ENCODE measurements at places on chromosomes 4 and X. TPM values are rescaled to one million over a fixed set of nuclear protein-coding genes. Genes with fewer than 3 reads are reported as not detected.

TECRL gene
- total RNA-seq: not detected

MID1 gene
- 32.5 TPM for total RNA-seq

DDX53 gene
- total RNA-seq: not detected

TMEM35A gene
- 5.8 TPM for total RNA-seq

DNA sequence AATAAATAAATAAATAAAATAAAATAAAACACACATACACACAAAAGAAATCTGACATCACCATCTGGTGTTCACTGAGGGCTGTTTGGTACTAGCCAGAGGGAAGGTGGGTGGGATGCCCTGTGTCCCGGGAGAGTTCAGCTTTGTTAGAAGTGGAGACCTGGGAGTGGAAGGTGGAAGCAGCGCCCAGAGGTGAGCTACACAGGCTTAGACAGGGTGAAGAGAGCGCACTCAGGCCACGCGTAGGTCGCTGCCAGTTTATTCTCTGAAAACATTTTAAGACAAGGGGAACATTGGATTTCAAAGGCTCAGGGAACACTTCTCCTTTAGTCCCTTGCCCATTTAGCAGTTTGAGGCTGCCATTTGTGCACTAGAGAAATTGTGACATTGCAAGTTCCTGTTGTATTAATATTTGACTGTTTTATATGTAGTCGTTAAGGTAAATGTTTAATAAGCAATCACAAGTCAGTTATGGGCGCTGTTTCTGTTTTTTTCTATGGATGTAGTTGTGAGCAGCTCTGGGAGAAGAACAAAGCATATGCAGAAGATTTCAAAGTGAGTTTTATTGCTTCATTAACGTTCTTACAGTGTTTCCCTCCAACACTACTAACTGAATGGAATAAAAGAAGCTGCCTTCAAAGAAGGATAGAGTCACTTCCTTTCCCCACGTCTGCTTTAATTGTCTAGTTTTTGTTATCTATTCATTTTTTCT, 405.5 kb upstream of the NR3C2 start:
- no peak overlapping the region for H3K27ac ChIP-seq
- no peak for DNase-seq
- no peaks in the 10 kb centered on the region for H3K36me3 ChIP-seq
- H3K4me1 ChIP-seq: peaks cover 16% of the 10 kb centered on the region
- H3K27me3 ChIP-seq: no peaks in the 10 kb centered on the region
